ENCODE measurements at places on chromosomes 4 and X.

DNA sequence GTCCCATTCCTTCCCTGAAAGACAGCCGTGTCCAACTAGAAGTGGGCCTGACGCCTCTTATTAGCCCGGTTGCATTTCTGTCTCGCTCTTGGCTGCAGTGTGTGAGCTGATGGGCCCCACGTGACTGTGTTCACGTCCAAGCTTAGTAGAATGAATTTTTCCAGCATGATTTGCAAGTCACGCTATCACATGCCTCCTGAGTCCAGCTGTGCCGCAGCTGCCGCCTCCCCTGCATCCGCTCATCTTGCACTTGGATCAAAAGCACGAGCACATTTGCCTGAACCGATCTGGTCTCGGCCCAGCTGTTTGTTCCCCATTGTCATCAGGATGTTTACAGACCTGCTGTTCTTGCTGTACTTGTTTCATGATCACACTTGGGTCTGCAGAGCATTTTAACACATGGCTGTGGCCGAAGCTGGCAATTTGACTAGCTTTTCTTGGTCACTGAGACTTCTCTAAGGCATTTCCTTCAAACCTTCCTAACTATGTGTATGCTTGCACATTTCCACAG is 126.5 kb downstream of the KIT start:
- DNase-seq, result no peak

- DNase-seq, result no peak
These were observed 617.7 kb upstream of the SMIM31 start for GRCh38 chr4:164136180-164136616.

DNA sequence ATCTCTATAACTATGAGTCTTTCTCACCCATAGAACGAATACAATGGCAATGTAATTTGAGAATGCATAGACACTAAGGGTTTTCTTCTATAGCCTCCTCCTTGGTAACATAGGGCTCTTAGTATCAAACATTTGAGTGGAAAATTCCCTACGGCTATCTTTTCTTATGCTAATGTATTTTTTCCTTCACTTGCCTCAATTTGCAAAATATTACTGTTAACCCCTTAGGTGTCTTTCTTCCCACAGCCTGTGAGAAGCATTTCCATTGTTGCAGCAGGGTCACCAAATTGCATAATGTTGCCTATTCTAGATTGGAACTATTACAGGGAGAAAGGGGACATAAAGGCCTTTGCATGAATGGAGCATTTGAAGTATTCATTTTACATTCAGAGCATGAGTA is 140.5 kb upstream of the RAPGEF2 start:
- no peak for DNase-seq

DNA sequence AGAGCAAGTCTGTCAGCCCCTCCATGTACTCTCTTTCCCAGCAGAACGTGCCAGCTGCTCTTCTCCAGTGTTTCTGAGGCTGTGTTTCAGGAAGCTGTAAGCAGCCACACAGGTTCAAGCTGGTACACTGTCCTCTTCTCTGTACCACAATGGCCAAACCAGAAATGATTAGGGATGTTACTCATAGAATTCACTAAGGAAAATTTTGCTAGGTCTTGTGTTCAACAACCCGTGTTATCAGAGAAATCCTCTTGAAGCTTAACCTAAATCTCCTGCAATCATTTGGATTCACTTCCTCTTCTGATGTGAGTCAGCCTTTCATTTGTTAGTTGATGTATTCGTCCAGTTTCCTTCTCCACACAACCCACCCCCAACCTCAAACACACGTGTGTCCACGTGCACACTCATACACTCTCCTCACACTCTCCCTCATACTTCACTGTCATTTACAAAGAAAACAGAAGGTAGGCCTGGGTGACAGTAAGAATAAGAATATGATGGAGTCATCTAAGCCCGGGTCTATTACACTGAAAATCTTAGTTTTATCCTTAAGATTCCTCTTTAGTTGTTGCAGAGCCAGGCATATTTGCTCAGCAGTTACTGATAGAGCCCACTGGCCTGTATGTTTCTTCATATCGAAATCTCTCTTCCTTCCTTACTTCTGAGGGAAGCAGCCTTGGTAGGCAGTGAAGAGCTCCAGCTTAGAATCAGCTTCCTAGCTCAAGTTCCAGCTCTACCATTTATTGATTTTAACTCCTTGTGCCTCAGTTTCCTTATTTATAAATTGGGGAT is 63.4 kb downstream of the DCUN1D4 start:
- no peak for DNase-seq

GRCh38 chr4:43564107-43564506 is 671.6 kb downstream of the GRXCR1 start:
- no peak for DNase-seq

DNA sequence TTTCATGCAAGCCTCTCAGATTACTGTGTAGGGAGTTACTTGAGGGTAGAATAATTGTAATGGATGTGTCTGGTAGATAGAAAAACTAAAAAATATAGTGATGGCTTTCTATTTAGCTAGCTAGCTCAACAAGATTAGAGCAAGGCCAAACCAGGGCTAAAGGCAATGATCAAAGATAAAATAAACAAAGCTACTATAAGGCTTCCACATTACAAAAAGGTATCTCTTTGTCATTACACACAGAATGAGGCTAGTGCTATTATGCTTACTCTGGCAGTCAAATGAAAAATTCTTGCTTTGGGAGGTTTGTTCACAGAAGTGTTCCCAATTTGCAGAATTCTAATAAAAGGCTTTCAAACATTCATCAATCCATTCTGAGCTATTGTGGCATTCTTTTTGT is 121.6 kb upstream of the HTR2C start:
- DNase-seq, result no peak

DNA sequence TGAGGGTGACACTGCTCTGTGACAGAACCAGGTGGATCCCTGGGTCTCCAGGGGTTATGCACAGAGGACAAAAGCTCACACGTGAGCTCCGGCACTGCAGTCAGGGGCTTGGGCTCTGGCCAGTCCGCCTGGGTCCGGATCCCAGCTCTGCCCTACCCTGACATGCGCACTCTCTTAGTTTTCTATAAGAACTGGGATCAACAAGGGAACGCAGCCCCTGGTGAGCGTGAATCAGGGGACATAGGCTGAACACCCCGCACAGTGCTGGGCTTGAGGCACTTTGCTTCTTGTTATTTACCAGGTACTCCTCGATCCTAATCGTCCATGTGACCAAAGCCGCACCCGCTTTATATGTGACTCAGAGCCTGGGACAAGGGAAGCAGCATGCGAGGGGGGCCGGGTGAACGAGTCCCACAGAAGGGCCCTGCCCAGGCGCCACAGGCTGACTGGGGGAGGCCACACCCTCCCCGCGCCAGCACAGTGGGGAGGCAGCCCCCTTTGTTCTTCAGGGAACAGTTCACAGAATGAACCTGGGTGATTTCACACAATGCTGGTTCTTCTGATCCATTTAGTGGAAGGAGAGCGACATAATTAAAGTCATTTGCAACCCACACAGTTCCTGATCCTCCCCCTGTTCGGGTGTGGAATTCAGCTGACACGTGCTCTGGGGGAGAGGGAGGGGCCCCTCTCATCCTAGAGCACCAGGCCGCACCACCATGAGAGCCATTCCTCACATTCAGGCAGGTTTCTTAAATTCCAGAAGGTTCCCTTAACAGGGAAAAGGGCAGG is 55.5 kb downstream of the WFS1 start:
- no peak for DNase-seq

DNA sequence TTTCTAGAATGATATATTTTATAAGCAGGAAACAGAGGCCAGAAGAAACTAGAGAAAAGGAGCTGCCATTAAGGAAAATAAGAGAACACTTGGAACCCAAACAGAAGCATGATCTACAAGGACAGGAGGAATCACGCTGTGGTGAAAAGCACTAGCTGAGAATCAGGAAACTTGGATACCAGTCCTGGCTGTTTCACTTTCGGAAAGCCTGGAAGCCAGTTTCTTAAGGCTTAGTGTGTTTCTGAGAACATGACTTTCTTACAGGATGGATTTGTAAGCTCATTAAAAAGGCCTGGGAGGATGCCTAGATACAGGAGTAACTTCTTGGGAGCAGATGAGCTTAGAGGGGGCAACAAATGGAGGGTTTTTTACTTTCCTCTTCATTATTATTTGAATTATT is 36.9 kb downstream of the TLL1 start:
- no peak for DNase-seq

DNA sequence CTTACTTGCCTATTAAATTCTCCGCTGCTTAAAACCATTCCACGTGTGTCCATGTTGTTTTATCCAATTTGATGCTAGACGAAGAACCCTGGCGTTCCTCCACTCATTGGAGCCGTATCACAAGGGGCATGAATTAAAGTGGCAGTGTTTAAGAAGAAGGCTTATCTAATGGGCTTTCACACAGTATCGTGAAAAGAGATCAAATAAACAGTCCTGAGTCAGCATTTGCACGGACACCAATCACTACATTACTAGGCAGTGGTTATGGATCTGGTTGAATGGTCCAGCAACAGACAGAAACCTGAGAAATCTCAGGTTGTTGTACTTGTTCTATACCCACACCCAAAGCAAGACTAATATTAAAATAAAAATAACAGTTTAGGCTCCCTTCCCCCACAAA is 671.6 kb downstream of the FAT4 start:
- no peak for DNase-seq

DNA sequence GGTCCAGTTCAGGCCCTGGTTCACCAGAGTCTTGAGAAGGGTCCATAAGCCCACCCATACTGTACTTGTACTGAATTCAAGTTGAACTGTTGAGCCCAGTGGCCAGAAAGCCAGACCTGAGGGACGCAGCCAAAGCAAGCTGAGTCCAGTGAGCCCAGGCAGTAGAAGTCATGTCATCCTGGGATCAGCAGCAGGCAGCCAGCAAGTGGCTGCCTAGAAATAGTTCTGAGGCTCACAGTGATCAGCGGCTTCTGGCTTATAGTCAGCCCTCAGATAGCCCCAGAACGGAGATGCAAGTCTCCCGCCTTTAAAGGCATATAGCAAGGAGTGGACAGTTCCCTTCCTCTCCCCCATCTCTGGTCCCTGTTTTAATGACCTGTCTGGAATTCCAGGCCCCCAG is 347.1 kb downstream of the FBXW7 start:
- no peak for DNase-seq
